ENCODE measurements at places on chromosomes 5 and 9. TPM values are rescaled to one million over a fixed set of nuclear protein-coding genes. Genes with fewer than 3 reads are reported as not detected.

Gene NR2F1-AS1
- total RNA-seq: 0.32 TPM

Gene FGF10
- not detected for total RNA-seq

Gene SELENOP
- total RNA-seq: 153 TPM

Gene ADAMTS2
- 0.05 TPM for total RNA-seq

Gene TGFBR1
- total RNA-seq: 29.3 TPM

Gene ABCA1
- 14.0 TPM for total RNA-seq

Gene LPAR1
- total RNA-seq: 20.3 TPM

Gene PCDHGA4
- total RNA-seq: 0.54 TPM

Gene MTMR12
- 35.7 TPM for total RNA-seq

Gene HMCN2
- 0.53 TPM for total RNA-seq

Gene KLHL3
- 3.5 TPM for total RNA-seq

Gene C9
- 0.39 TPM for total RNA-seq

Gene ACTBL2
- not detected for total RNA-seq

DNA sequence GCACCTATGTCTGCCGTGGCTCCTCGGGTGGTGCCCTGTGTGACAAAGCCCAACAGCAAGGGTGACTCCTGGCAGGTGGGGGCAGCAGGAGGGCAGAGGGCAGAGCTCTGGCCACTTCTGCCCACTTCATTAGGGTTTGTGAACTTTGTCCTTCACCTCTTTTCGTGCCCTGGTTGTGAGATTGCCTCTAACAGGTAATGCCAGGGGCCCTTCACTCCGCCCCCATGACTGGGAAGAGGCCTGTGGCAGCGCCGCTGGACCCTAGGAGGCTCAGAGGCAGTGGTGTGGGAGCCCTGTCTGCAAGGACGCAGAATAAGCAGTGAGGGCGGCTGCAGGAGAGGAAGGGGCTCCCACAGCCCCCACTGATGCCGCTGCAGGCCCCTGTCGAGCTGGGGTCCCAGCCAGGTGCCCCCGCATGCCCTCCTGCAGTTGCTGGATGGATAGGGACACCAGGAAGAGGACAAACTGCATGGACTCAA, 108.7 kb upstream of the LMX1B start:
- no peaks in the 10 kb centered on the region for H3K27me3 ChIP-seq
- peaks cover 1% of the 10 kb centered on the region for H3K4me1 ChIP-seq
- no peak overlapping the region for H3K27ac ChIP-seq

DNA sequence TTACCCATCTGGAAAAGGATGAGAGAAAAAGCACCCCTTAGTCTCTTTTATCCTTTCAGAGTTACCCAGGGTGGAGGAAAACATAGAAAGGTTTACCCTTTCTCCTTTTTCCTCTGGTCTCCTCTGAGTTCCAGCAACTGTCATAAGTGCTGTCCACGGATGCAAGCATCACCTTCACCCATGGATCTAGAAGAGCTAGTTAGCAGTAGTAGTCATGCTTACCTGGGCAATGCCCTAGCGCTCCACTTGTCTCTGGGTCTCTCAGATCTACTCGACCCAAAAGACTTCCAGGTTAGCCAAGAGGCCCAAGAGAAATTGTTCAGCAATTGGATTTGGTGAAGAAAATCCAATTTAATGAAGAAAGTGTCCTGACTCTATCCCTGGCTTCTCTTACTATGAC, 656.2 kb upstream of the PTPRD start:
- H3K36me3 ChIP-seq: no peaks in the 10 kb centered on the region

DNA sequence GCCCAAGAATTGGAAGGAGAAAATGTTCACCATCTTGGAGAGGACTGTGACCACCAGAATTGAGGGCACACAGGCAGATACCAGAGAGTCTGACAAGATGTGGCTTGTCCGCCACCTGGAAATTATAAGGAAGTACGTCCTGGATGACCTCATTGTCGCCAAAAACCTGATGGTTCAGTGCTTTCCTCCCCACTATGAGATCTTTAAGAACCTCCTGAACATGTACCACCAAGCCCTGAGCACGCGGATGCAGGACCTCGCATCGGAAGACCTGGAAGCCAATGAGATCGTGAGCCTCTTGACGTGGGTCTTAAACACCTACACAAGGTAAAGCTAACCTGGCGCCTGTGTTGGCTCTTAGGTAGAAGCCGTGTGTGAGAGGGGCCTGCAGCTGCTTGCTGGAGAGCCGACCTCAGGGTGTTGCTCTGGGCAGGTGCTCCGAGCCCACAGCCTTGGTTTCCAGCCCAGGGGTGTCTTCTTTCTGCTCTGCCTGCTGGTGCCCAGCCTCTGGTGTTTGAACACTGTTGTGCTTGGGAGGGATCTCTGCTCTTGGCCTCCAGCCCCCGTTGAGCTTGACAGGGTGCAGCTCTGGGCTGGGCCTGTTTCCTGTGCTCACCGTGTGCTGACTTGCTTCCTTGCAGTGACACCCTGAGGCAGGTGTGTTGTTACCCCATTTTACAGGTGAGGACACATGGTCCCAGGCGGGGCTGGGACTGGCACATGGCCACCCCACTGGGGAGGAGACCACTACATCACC, 10.9 kb downstream of the EXOC3 start:
- H3K4me3 ChIP-seq: no peak overlapping the region
- H3K36me3 ChIP-seq: no peaks in the 10 kb centered on the region
- no peak for DNase-seq
- no peak overlapping the region for H3K27ac ChIP-seq

DNA sequence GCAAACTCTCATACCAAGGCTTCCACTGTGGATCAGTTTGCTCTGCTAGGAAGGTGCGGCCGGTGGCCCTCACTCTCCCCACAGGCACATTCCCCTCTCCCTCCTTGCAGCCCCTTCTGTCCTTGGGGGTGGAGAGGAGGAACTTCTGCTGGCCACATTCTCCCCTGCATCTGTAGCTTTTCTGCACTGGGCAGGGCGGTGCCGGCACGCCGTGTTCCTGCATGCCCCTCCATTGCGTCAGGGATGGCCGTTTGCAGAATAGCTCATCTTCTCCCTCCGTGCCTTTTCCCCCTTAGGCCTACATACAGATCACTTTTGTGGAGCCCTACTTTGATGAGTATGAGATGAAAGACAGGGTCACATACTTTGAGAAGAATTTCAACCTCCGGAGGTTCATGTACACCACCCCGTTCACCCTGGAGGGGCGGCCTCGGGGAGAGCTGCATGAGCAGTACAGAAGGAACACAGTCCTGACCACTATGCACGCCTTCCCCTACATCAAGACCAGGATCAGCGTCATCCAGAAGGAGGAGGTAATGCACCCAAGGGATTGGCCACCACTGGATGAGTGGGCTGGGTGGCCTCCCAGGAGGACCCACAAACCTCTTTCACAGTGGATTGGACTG, 231.5 kb downstream of the DOCK8 start:
- H3K36me3 ChIP-seq: no peaks in the 10 kb centered on the region
- H3K4me3 ChIP-seq: no peak overlapping the region
- H3K27ac ChIP-seq: no peak overlapping the region
- DNase-seq: peak; percentile 51

- H3K36me3 ChIP-seq: no peaks in the 10 kb centered on the region
- H3K27me3 ChIP-seq: no peaks in the 10 kb centered on the region
- H3K4me3 ChIP-seq: no peak overlapping the region
Observed at GRCh38 chr5:9207817-9208418, 338.0 kb downstream of the SEMA5A start.

GRCh38 chr9:13361076-13361475, 81.6 kb upstream of the MPDZ start:
- DNase-seq: no peak
- H3K27me3 ChIP-seq: no peaks in the 10 kb centered on the region
- H3K27ac ChIP-seq: no peak overlapping the region
- H3K4me1 ChIP-seq: no peaks in the 10 kb centered on the region
- no peaks in the 10 kb centered on the region for H3K36me3 ChIP-seq
- no peak overlapping the region for H3K4me3 ChIP-seq

DNA sequence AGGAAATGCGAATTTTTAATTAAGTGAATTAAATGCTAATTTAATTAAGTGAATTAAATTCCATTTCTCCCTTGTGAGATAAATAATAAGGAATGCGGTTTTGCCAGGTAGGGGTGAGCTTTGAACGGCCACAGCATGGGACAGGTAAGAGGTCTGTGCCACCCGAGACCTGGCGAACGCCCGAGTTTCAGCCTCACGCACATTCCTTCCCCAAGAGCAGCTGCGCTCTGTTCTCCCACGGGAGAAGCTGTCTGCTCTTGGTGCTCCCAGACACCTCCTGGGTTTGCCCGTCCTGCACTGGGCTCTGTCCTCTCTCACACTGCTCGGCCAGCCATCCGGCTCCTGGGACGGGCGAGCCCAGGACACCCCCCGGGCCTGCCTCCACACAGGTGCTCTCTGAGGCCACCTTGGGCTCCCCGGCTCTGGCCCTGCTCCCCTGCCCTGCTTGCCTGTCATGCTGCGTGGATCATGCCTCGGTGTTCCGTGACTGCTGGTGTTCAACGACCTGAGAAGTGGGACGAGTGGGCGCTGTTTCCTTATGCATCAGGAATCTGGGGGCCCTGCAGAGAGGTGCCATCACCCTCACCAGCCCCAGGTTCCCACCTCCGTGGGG, 13.7 kb upstream of the CAMSAP1 start:
- H3K4me1 ChIP-seq: no peaks in the 10 kb centered on the region
- no peak overlapping the region for H3K4me3 ChIP-seq
- no peak overlapping the region for H3K27ac ChIP-seq
- no peaks in the 10 kb centered on the region for H3K27me3 ChIP-seq
- DNase-seq: no peak

GRCh38 chr9:129455151-129455995, 165.5 kb downstream of the C9orf50 start:
- DNase-seq: no peak
- no peaks in the 10 kb centered on the region for H3K27me3 ChIP-seq
- H3K4me3 ChIP-seq: no peak overlapping the region
- no peaks in the 10 kb centered on the region for H3K36me3 ChIP-seq
- no peak overlapping the region for H3K27ac ChIP-seq

DNA sequence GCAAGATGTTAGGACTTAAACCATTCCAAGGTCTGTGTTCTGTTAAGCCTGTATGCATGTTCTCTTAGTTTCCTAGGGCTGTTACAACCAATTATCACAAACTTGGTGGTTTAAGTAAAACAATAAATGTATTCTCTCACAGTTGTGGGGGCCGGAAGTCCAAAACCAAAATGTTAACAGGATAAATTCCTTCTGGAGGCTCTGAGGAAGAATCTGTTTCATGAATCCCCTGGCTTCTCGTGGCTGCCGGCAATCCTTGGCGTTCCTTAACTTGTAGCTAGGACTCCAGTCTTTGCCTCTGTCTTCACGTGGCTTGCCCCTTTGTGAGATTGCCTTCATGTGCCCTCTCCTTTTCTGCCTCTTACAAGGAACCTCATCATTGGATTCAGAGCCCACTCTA, 30.4 kb downstream of the FEM1C start:
- no peaks in the 10 kb centered on the region for H3K36me3 ChIP-seq
- no peak overlapping the region for H3K27ac ChIP-seq
- no peaks in the 10 kb centered on the region for H3K4me1 ChIP-seq
- H3K27me3 ChIP-seq: no peaks in the 10 kb centered on the region

GRCh38 chr9:122334916-122335315, 35.9 kb upstream of the PTGS1 start:
- H3K27me3 ChIP-seq: no peaks in the 10 kb centered on the region
- no peak overlapping the region for H3K4me3 ChIP-seq
- H3K27ac ChIP-seq: no peak overlapping the region
- no peaks in the 10 kb centered on the region for H3K36me3 ChIP-seq
- no peak for DNase-seq

- H3K27ac ChIP-seq: no peak overlapping the region
- no peaks in the 10 kb centered on the region for H3K4me1 ChIP-seq
- no peak overlapping the region for H3K4me3 ChIP-seq
- no peaks in the 10 kb centered on the region for H3K27me3 ChIP-seq
Observed at GRCh38 chr5:139859013-139859412, 63.4 kb downstream of the PSD2 start.

- no peak for DNase-seq
- H3K27me3 ChIP-seq: no peaks in the 10 kb centered on the region
- no peak overlapping the region for H3K27ac ChIP-seq
- H3K4me1 ChIP-seq: no peaks in the 10 kb centered on the region
- no peaks in the 10 kb centered on the region for H3K36me3 ChIP-seq
Observed at GRCh38 chr5:102991802-102992201, 128.1 kb downstream of the GIN1 start.

DNA sequence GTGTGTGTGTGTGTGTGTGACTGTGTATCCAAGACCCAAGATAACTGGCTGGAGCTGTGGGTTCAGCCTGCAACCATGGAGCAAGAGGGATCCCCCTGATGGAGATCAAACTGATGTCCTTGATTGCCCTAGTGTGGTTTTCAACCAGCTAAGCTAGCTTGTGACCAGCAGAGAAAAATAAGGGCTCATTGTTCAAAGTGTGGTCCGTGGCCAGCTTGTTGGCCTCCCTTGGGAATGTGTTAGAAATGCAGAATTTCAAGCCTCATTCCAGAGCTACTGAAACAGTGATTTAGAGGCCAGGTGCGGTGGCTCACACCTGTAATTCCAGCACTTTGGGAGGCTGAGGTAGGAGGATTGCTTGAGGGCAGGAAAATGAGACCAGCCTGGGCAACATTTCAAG, 79.9 kb downstream of the ACER2 start:
- H3K27ac ChIP-seq: no peak overlapping the region
- H3K4me3 ChIP-seq: no peak overlapping the region
- no peaks in the 10 kb centered on the region for H3K27me3 ChIP-seq
- H3K4me1 ChIP-seq: no peaks in the 10 kb centered on the region
- no peak for DNase-seq

- peak overlapping the region; percentile 63 for H3K27ac ChIP-seq
- DNase-seq: no peak
- no peaks in the 10 kb centered on the region for H3K27me3 ChIP-seq
- peaks cover 22% of the 10 kb centered on the region for H3K4me1 ChIP-seq
Observed at GRCh38 chr5:80231243-80231642, 24.6 kb downstream of the SERINC5 start.

- DNase-seq: no peak
- H3K27ac ChIP-seq: no peak overlapping the region
- H3K4me1 ChIP-seq: no peaks in the 10 kb centered on the region
- no peak overlapping the region for H3K4me3 ChIP-seq
- no peaks in the 10 kb centered on the region for H3K27me3 ChIP-seq
Observed at GRCh38 chr9:9631284-9631683, 981.5 kb downstream of the PTPRD start.

DNA sequence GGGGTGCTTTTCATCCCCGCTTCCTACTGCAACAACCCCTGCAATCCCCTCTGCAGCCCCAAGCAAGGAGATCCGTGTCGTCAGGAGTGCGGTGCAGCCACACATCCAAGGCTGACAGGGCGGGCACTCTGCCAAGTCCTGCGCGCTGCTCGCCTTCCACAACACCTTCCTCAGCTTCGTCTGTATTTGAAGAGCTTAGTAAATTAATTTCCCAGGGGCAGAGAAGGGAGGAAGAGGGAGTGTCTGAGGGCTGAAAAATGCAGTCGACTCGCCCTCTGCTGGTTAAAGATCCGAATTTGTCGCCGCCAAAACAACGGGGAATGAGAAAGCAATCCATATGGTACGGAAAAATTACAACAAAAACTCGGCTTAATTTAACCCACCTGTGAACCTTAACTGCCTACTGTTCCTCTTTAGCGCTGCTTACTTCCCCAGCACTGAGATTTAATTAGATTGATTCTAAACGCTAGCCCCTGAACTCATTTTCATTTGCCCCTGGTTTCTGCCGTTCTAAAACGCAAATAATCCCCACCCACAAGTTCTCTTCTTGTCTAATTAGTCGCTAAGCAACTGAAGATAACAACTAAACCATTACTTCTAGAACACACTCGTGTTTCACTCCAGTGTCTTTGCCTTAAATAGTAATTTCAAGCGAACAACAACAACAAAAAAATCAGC, 10.9 kb upstream of the PCDHB1 start:
- H3K27me3 ChIP-seq: no peaks in the 10 kb centered on the region
- H3K36me3 ChIP-seq: no peaks in the 10 kb centered on the region
- H3K4me1 ChIP-seq: no peaks in the 10 kb centered on the region
- H3K4me3 ChIP-seq: no peak overlapping the region
- no peak for DNase-seq

Measured in Caco-2 (cell line).